Activated CD4-positive, alpha-beta T cell treated with anti-CD3 and anti-CD28 coated beads, Interleukin-2, Interleukin-6, amounts not matched to agents 100 ng/mL and 50 ng/mL, durations not matched to agents 16 hours and 8 hours (primary cell): ENCODE measurements at places on chromosomes 11 and 22.

GRCh38 chr22:17891481-17892167, 117.4 kb upstream of the BID start:
- no peak for DNase-seq

DNA sequence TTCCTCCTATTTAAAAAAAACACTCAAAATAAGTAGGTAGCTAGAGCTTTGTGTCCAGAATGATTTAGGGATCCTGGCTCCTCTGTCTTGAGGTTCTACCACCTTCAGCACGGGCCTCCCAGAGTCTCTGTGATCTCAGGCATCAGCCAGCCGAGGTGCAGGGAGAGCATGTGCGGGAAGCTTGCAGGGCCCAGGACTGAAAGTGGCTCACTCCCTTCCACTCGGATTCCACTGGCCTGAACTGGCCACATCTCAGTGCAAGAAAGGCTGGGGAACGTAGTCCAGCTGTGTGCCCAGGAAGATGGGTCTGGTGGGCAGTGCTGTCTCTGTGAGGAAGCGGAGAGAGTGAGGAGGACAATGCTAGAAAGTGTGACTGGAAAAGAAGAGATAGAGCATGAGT, 68.3 kb upstream of the MYOD1 start:
- no peak for DNase-seq

DNA sequence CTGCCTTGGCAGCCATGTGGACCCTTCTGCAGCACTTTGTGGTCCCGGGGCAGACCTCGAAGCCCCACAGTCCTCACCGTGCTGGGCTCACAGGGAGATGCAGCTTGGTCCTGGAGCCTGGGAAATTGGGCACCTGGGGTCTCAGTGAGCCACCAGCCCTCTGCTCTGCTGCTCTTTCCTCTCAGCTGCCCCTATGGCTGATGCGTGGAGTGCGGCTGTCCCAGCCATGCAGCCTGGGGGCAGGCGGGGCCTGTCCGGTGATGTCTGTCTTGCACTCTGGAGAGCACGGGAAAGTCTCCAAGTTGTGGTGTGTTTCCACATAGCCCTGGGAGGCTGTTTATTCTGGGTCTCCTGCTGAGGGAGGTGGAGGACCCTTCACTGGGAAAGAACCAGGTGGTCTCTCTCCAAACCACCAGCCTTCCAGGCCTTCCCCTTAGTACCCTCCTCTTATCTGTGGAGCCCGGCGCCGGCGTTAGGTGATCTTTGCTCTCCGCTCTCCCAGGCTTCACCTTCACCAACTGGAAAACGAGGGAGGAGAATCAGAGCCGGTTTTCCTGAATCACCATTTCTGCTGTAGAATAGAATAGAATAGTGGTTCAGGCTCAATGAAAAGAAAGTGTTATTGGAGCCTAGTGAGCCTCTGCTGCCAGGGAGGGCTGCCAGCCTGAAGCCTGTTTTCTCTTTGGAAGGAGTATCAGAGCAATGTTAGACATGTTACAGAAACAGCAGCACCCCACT, 41.2 kb upstream of the GRAMD4 start:
- DNase-seq, result no peak

DNA sequence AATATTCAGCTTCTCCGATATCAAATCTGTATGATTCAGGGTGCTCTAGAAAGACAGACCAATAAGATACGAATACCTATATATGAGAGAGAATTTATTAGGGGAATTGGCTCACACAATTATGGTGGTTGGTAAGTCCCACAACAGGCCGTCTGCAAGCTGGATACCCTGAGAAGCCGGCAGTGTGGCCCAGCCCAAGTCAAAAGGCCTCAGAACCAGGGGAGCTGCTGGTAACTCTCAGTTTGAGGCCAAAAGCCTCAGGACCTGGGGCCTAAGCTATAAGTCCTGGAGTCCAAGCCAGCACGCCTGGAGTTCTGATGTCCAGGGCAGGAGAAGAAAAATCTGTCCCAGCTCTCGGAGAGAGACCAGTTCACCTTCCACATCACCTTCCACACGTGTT, 318.7 kb downstream of the BRD1 start:
- DNase-seq, result no peak

DNA sequence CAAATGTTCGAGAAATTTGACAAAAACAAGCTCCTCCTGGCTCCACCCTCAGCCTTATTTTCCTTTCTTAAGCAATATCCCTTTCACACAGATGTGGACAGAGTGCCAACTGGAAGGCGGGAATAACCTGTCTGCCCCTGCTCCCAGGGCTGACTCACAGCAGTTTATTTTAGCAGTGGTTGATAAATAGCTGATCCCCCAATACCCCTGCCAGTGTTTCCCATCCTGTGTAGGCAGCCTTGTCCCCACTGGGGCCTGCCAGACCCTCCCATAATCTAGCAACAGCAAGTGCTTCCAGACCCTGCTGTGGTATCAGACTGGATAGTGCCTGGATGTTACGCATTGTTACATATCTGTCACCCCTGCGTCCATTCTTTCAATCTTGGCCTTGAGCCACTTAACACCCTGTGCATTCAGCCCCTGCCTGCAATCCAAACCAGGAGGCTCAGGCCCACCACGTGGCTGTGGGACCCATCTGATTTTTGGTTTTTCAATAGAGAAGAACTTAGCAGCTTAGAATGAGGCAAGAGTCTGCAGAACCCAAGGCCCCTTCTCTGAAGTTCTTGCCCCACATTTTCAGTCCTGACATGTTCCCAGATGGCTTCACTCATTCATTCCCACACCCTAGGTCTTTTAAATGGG, 53.7 kb downstream of the PARVA start:
- no peak for DNase-seq

- DNase-seq, result no peak
These were observed 116.2 kb upstream of the ALX4 start for GRCh38 chr11:44426119-44426518.

- no peak for DNase-seq
These were observed 29.9 kb downstream of the TPST2 start for GRCh38 chr22:26559961-26560575.

GRCh38 chr11:5767056-5767455, 13.0 kb downstream of the OR52N4 start:
- DNase-seq, result no peak

DNA sequence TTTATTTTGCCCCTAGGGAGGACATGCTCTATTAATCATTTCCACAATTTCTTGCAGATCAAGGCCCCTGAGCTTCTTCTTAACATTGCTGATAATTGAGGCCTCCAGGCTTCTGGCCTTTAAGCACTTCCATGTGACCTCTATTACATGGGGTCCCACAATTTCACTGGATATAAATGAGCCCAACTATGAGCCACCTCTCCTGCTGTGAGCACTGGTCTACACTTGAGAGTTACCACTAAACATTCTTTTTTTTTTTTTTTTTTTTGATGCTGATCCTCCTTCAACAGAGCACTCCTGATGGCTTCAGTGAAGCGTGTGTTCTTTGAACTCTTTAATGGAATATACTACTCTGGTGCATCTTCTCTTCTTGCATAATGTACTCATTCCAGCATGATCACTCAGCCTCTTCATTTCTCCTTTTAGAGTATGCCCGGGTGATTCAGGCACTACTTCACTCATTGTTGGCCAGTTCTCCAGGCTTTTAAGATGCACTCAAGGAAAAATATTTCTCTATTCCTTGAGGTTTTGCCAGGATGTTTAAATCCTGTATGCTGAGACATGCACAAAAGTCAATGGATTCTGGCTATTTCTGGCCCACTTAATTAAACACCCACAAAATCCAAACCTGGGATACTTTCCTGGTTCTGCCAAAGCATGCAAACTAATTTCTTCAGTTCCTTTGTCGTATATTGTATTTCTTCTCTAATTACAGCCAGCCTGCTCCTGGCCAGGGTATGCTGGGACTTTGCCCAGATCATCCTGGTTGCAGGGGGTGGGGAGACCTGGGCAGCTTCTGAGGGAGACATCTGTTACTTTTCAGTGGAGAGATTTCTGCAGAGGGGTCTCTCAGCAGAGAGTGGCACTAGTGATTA, 257.8 kb upstream of the LUZP2 start:
- DNase-seq, result no peak

GRCh38 chr11:63887386-63887999, 29.5 kb downstream of the RCOR2 start:
- DNase-seq, result no peak

DNA sequence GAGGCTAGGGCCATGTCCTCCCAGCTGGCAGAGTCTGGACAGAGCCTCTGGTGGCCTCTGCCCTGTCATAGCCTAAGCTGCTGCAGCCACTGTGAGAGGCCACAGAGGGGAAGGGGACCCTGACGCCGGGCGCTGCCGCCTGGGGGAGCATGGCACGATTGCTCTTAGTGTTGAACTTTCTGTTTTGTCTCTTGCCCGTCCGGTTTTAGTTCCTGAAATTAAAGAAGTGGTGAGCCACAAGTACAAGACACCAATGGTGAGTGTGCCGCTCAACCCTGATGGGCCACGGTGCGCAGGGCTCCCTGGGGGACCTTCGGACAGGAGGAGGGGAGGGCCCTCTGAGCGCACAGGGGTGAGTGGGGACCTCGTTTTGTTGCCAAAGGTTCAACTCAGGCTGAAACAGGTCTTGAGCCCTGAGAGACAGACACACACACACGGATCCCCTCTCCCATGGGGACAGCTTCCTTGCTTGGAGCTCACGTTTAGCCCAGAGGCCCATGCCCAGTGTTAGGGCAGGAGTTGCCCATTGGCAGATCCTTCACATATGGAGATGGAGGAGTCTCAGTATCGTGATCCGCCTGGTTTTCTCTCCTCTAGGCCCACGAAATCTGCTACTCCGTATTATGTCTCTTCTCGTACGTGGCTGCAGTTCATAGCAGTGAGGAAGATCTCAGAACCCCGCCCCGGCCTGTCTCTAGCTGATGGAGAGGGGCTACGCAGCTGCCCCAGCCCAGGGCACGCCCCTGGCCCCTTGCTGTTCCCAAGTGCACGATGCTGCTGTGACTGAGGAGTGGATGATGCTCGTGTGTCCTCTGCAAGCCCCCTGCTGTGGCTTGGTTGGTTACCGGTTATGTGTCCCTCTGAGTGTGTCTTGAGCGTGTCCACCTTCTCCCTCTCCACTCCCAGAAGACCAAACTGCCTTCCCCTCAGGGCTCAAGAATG, 23.8 kb downstream of the MYBPC3 start:
- no peak for DNase-seq

GRCh38 chr22:49269928-49270327, 557.7 kb downstream of the BRD1 start:
- DNase-seq, result no peak

DNA sequence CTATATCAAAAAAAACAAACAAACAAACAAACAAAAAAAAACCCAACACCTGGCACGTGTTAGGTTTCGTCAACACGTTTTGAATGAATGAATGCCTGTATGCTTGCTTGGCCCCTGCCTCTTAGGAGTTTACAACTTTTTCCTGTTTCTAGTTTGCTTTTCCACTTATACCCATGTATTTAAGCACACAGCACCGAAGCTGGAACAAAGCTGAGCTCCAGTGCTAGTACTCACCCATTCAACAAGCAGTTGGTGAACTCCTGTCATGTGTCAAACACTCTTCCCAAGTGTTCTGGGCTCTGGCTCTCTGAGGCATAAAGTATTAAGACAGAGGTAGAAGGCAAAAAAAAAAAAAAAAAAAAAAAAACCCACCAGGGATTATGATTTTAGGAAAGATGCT, 599.3 kb downstream of the BUD13 start:
- DNase-seq, result no peak

GRCh38 chr22:26561756-26562417, 28.0 kb downstream of the TPST2 start:
- DNase-seq, result no peak

DNA sequence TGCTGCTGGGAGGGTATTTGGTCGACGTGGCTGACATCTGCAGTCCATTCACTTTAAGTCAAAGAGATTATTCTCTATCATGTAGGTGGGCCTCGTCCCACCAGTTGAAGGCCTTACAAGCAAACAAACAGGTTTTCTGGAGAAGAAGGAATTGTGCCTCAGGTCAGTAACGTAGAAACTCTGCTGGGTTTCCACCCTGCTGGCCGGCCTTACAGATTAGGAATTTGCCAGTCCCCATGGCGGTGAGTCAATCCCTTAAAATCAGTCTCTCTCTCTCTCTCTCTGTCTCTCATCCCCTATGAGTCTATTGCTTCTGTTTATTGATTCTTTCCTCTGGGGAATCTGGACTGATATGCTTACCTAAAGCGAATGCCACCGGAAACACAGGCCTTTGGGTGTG, 75.4 kb upstream of the FGF3 start:
- DNase-seq, result no peak

DNA sequence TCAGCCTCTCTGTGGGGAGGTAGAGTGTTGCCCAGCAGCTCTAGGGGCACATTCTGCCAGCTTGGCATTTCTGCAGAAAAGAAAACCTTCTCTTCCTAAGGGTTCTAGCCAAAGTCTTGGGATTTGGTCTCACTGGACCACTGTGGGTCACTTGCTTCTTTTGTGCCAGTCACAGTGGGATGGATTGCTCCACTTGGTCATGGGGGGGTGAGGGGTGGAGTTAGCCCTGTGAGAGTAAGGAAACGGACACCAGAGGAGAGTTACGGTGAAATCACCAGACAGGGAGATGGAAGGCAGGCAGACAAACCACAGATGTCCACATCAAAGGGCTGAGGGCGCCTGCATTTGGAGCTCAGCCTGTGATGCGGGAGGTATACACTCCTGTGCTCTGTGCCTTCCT, 10.8 kb downstream of the SGSM1 start:
- DNase-seq, result no peak

DNA sequence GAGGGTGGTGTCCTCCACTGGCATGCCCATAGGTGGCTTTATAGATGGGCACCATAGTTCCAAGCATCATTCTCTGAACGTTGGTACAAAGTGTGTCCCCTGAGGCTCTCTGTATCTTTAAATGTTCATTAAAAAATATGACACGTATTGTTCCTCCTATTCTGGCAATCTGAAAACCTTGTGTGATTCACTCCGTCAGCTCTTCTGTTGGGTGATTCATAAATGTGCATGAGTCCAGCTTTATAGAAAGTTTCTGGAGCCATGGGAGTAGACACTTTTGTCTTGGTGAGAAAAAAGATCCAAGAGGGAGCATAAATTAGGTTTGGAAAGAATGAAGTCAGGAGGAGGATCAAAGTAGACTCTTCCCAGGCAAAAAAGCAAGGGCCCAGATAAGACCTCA, 728.8 kb downstream of the NELL1 start:
- DNase-seq, result no peak

- DNase-seq, result peak; percentile 65
These were observed 52.4 kb downstream of the CACNA1I start for GRCh38 chr22:39622881-39623367.

GRCh38 chr11:8789864-8790263, 107.3 kb downstream of the RPL27A start:
- no peak for DNase-seq

DNA sequence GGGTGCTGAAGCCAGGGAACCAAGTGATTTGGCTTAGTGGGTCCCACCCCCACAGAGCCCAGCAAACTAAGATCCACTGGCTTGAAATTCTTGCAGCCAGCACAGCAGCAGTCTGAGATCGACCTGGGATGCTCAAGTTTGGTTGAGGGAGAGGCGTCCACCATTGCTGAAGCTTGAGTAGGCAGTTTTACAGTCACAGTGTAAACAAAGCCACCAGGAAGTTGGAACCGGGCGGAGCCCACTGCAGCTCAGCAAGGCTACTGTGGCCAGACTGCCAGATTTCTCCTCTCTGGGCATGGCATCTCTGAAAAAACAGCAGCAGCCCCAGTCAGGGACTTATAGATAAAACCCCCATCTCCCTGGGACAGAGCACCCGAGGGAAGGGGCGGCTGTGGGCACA, 424.1 kb upstream of the TENM4 start:
- no peak for DNase-seq
